Activated T-helper 1 cell treated with anti-CD3 and anti-CD28 coated beads, Interleukin-12 subunit alpha, Interleukin-12 subunit beta, Interleukin-2, Interleukin-4 antibody, amounts not matched to agents 30 ng/mL and 10 ng/mL and 1 ng/mL, durations not matched to agents 14 hours and 24 hours and 36 hours (primary cell): ENCODE measurements at places on chromosomes 13 and 19. TPM values are rescaled to one million over a fixed set of nuclear protein-coding genes. Genes with fewer than 3 reads are reported as not detected.
A peak's percentile ranks its signal among the peaks of the same experiment; 100 is the strongest.

- no peak for DNase-seq
Measured at GRCh38 chr13:44423824-44424223, 50.2 kb downstream of the SERP2 start.

GRCh38 chr13:110869231-110869804 lies 45.6 kb downstream of the ANKRD10 start:
- DNase-seq: no peak

DNA sequence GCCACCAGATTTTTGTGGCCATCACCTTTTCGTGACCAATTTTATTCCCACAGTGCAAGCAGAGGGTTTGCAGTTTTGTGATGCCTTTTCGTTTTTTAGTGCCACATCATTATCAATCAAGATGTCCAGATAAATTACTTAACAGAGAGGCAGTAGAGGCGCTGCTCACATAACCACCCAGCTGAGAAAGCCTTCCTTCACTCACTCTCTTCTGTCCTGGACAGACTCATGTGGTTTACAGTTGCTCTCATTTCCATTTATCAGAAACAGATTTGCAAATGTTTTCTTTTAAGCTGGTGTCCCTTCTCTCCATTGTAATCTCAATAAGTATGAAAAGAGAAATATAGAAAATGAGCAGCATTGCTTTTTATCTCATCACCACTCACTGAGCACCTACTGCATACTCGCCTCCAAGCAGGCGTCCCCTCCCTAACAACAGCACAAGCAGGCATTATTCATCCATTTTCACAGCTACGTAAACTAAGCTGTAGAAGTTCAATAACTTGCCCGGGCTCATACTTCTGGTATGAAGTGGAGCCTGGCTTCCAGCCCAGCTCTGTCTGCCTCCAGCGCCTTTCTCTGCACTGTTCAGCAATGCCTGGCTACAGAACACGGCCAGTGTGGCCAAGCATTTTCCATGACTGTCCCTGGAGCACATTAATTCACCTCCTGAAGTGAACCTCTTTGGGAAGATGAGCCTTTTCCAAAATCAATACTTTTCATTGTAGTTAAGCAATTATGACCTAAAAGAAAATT lies 34.6 kb upstream of the KATNAL1 start:
- DNase-seq: no peak

DNA sequence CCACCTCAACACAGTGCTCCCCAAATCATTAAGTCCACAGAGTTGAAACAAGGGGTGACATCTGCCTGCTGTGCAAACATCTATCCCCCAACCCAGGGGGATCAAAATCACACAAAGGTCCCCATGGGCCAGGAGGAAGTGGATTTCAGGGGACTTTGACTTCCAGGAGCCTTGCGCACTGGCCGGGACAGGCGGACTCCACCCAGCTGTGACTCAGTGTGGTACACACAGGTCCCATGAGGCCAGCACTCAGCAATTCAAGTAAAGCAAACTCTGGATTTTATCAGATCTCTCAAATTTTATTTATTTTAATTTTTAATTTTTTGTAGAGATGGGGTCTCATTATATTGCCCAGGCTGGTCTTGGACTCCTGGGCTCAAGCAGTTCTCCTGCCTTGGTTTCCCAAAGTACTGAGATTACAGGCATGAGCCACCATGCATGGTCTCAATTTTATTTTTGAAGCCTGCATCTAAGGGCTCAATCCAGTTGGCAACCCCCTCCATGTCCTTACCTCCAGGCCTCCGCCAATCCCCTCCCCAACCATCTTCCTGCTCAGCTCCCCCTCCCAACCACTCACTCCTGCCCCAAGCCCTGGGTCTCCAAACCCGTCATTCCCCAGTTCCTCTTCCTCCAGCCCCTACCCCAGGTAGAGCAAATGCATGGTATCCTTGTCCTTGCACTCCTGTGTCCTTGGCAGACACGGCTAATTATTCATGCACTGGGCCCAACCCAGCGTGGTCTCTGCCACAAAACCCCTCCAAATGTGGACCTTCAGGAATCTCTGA lies 18.2 kb downstream of the ARHGAP33 start:
- DNase-seq: no peak

- no peak for DNase-seq
Measured at GRCh38 chr13:109989686-109990085, 203.3 kb upstream of the IRS2 start.

- DNase-seq: no peak
Measured at GRCh38 chr19:3537101-3537437, 1.9 kb upstream of the TEKTIP1 start.

DNA sequence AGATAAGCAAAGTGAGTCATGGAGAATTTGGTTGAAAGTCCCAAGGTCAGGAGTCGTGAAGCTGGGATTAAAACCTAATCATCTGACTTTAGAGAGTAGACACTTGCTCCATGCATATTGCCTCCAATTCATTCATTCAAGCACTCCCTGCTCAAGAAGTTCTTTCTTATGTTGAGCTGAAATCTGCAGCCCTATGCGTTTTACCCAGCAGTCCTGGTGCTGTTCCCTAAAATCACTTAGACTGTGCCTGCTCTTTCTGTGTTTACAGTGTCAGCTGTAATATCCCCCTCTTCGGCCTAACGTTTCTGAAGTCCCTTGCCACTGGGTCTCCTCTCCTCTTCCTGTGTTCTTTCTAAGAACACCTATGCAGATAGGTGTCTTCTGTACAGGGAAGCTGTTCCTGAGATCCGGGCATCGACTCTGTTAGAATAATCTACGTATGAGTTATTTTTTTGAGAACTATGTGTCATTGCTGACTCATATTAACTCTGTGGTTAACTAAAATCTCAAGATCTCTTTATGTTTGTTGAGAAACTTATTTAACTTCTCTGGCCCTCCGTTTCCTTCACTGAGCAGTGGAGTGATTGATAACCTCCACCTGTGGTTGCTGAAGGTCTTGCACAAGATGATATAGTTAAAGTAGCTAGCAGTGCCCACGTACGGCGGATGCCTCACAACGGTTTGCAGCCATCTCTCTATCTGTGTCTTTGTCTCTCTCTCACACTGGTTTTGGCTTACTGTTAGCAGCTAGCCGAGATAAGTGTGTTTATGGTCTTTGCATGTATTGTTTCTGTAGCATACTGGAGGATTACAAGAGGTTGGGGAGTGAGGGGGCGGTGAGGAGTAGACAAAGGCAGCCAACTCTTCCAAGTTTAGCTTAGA lies 4.7 kb downstream of the ALOX5AP start:
- peak; percentile 68 for DNase-seq

Gene KLHL1
- not detected in 2 replicates for total RNA-seq

Gene NRTN
- 0.23 and 0.44 TPM in 2 replicates for total RNA-seq

Gene ABCC4
- total RNA-seq: 16.4 and 20.2 TPM in 2 replicates

Gene FCAR
- not detected in 2 replicates for total RNA-seq

Gene KRTDAP
- not detected in 2 replicates for total RNA-seq
